ENCODE measurements at places on chromosomes 1 and 21.

DNA sequence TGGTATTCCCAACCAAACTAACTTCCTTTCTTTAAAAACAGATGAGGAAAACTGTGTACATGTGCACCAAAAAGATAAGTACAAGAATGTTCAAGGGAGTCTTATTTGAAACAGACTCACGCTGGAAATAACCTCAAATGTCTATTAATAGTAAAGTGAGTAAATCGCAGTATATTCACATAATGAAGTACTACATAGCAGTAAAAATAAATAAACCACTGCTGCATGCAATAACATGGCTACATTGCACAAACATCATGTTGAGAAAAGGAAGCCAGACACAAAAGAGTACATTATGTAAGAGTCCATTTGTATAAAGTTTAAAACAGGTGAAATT lies 5.2 kb upstream of the DENND2D start:
- DNase-seq, result no peak

- DNase-seq, result no peak
Observed at GRCh38 chr21:15240848-15241247, 176.0 kb upstream of the NRIP1 start.

DNA sequence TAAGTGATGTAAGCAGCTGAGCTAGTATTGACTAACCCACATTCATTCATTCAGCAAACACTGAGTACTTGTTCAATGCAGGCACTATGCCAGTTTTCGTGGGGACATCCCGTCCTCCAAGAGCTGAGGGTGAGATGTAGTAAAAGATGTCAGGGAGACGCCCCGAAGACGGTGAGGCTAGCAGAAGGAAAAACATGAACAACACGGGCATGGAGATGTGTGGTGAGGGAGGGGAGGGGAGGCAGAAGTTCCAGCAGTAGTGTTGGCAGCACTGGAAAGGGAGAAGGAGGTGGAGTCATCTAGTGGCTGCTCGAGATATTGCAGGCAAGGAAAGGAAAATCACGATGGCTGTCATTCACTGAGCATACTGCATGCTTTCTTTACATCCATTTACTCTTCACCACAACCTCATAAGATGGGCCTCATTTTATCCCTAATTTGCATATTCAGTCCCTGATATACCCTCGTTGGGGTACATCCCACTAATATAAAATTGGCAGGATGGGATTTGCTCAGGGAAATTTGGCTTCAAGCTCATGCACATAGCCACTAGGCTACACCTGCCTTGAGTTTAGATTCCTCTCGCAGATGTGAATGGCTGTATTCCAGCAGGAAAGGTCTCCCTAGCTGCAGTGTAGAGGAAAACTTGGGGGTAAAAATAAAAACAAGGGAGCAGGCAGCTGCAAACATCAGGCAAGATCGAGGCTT lies 14.5 kb downstream of the PDZK1IP1 start:
- no peak for DNase-seq

- no peak for DNase-seq
Observed at GRCh38 chr1:109479311-109479710, 4.4 kb upstream of the ATXN7L2 start.

DNA sequence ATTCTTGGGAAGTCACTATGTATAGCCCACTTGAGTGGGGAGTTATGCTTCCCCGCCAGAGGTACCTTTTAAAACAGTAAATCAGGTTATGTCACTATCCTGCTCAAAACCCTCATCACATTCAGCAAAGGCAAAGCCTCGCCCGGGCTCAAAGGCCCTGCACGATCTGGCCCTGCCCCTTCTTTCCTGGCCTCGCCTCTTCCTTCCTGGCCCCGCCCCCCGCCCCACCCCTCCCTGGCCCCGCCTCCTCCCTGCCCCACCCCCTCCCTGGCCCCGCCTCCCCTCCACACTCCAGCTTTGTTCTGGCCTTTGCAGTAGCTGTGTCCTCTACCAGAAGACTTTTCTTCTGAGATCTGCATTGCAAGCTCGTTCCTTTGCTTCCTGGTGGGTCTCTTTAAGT lies 6.6 kb downstream of the LDLRAD2 start:
- no peak for DNase-seq
